ENCODE measurements at places on chromosomes 3 and 15.

DNA sequence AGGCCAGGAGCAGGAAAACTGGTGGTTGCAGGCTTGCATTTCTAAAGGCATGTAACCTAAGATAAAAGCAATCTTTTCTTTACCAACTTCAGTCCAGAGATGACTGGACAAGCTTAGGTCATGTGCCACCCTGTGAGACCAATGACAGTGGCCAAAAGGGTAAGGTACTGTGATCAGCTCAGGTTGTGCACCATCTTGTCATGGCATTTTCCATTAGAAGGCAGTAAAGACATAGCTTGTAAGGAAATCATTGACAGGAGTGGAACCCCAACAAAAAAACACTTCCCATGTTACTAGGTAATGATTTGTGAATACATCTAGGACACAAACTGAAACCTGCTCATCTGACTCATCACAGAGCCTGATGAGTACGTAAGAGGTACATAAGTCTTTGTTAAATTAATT is 35.2 kb downstream of the SSR3 start:
- DNase-seq, result no peak

DNA sequence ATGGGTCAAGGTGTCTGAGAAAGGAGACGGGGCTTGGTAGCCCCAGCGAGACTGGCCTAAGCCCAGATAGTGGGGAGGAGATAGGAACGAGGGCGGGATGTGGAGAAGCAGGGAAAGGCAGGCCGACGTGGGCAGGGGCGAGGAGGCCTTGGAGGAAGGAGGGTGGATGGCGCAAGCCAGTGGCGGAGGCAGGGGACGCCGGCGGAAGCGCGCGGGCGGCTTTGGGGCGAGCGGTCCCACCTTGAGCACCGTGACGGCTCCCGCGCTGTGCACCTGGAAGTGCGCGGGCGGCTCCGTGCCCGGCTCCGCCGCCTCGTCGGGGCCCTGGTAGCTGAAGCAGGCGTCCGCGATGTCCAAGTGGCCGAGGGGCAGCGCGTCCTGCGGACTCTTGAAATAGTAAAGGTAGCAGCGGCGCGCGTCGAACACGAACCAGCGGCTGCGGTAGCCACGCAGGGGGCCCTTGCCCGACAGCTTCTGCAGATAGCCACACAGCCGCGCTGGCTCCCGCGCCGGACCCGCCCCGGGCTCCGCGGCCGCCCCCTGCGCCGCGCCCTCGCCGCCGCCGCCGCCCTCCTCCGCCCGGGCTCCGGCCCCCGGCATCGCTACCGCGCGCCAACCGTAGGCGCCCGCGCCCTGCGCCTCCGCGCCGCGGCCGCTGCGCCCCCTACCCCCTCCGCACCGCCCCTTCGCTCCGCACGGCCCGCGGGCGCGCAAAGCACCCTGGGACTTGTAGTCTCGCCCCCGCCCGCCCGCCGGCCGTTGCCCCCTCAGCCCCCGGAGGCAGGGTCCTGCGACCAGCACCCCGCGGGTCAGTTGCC is at the start of gene TBC1D2B:
Gene TBC1D2B (minus strand): TSS at position 659 of the 818 bp plus-strand sequence. CDS start 59 bp downstream, at position 600.
- DNase-seq, result no peak

DNA sequence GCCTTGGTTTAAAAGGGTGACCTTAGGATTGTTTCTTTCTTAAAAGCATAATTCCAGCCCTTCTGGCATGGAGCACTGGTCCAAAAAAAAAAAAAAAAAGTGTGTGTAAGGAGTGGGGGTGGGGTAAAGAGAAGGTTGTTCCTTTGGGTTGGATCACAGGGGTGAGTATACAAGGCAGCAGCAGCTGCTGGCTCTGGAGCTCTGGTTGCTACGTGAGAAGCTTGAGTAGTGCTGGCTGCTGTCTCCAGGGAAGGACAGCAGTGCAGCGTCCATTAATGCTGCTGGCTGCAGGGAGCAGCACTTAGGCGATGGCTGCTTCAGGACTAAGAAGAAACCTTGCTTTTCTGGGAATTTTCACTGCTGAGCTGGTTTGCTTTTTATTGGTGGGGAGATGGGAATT is 2.3 kb downstream of the SETD5 start:
- DNase-seq, result peak; percentile 46

GRCh38 chr3:49903451-49904424 is at the start of gene MST1R:
TSS of gene MST1R (minus strand) at chr3:49903873. CDS start at chr3:49903609, 264 bp downstream.
- peak; percentile 85 for DNase-seq

- no peak for DNase-seq
These were observed 2.8 kb downstream of the CAV3 start for GRCh38 chr3:8736436-8736835.

DNA sequence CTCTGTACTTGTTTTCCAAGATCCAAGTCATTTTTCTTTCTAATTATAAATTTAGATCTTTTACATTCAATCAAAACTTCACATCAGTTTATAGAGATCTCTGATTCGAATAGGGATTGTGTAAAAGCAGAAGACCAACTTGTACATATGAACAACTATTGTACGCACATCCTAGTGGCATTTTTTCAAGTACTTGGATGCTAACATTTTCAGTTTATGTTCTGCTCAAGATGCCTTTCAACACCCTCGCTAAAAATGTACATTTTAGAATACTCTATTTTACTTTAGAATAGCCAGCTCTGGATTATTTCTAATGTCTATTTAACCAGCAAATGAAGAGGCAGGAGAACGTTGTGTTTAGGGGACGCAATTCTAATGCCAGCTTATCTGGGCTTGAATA is 340.7 kb downstream of the ROBO1 start:
- no peak for DNase-seq

- DNase-seq, result no peak
These were observed 6.1 kb upstream of the LTF start for GRCh38 chr3:46470831-46471230.

GRCh38 chr3:151383111-151383510 is 1.4 kb downstream of the P2RY12 start:
- DNase-seq, result no peak

DNA sequence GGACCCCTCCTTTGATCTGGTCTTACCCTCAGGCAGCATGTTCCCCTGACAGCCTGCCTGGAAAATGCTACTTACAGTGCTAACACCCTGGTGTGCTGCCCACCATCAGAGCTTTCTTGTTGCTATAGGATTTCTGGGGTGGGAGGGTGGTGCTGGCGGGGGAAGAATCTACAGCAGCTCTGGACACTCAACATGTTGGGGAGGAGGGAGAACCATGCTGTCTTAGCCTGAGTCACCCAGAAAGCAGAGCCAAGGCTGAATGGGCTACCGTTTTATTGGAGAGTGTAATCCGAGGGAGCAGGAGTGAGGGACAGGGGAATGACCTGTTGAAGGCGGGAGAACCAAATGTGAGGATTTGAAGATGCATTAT is 45.6 kb downstream of the MFSD1 start:
- no peak for DNase-seq

DNA sequence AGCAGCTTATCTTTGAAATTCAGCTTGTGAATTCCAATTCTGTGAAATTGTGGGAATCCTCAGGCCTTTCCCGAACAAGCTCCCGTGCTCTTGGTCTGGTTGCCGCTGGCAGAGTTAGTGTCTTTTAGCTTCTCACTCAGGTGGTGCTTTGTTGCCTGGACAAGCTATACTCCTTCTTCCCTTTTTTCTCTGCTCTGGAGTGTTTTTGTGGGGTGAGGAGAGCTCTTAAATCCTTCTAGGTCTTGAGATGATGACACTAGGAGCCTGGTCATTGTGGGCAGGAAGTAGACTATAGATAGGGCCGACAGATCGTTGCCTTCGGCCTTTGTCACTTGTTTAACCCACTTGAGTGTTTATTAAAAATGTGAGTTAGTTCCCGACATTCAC is 93.8 kb downstream of the SLCO3A1 start:
- DNase-seq, result no peak

GRCh38 chr3:157409516-157409915 is 27.1 kb upstream of the PTX3 start:
- no peak for DNase-seq

- peak; percentile 4 for DNase-seq
These were observed 120.9 kb upstream of the ZBED2 start for GRCh38 chr3:111715911-111716523.

DNA sequence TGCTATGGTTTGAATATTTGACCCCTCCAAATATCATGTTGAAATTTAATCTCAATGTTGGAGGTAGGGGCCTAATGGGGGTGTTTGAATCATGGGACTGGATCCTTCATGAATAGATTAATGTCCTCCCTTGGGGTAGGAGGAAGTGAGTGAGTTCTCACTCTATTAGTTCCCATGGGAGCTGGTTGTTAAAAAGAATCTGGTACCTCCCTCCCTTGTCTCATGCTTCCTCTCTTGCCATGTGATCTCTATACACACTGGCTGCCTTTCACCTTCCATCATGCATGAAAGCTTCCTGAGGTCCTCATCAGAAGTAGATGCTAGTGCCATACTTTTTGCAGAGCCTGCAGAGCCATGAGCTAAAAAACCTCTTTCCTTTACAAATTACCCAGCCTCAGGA is 177.7 kb upstream of the MCTP2 start:
- DNase-seq, result no peak

GRCh38 chr3:73765878-73766545 is 141.3 kb upstream of the PDZRN3 start:
- DNase-seq, result no peak

- DNase-seq, result no peak
These were observed 42.7 kb downstream of the HHLA2 start for GRCh38 chr3:108338901-108339545.

GRCh38 chr15:34259566-34259965 is 34.8 kb downstream of the EMC4 start:
- no peak for DNase-seq

DNA sequence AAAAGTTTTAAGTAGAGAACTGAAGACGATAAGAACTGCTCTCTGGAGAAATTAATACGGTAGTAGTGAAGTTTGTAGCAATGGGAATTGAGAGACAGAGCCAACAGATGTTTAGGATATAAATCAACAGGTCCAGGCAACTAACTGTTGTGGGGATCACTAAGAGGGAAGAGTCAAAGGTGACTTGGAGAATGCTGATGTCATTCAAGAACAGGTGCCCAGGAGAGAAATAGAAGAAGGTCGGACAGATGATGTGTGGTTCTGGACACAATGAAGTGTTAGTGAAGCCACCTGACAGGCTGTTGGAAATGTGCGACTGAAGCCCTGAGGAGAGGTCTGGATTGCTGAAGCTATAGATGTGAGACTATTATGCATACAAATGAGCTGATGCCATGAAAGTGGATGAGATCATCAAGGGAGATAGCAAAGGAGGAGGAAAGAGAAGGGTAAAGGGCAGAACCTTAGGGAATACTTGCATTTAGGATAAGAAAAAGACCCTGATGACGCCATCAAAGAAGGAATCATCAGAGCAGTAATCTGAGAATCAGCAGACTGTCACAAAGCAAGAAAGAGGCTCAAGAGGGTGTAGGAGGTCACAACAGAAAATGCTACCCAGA is 183.7 kb downstream of the FRMD5 start:
- no peak for DNase-seq

DNA sequence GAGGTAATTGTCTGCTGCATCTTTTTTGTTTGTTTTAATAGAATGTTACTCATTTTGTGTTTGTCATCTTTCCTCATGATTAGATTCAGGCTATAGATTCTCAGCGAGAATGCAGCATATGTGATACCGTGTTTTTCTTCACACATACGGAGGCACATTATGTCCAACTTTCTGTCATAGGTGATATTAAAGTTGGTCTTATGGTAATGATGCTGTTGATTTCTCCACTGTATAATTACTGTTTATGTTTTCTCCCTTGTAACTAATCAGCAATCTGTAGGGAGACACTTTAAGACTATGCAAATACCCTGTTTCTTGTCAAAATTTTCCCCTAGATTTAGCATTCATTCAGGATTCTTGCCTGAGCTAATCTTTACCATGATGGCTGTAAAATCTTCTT is 87.6 kb downstream of the CLDN1 start:
- DNase-seq, result no peak

GRCh38 chr3:30581067-30581585 is 25.3 kb upstream of the TGFBR2 start:
- no peak for DNase-seq

DNA sequence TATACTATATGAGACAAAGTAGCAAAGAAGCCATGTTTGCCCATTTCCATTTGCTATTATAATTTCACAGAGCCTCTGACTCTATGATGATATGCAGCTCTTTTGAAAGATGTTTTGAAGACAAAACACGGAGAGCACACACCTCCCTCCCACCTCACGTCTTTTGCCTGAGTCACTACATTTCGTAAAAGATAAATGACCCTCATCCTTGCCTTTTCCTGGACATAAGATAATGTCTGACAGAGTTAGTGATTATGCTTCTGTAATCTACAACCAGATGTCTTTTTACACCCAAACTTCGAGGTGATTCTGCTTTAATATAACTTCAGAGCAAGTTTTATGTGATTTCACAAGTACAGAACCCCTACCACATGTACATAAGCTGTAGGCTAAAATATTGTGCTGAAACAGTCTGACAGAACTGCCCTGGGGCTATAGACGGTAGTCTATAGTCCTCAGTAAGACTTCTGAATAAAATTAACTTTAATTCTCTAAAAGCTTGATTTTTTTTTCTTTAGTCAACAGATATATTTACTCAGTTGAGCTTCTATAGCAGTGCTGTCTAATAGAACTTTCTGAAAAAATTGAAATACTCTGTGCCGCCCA is 99.9 kb downstream of the CD200R1L start:
- DNase-seq, result peak; percentile 10

DNA sequence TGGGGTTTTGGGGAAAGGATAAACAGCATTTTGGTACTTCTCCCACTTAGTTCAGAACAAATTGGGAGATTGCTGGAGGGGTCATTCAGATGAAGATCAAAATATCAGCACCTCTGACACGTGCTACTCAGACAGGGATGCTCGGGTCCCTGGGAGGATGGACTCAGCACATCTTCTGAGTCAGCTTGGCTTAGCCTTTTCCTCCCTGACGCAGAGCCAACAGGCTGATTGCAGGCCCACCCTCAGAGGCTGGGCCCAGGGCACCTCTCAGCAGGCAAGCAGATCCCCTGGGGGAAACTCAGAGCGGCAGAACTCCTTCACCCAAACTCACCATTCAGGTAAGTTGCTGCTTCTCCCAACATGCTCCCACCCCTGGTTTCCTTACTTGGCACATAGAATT is 304.9 kb downstream of the TLE3 start:
- no peak for DNase-seq

DNA sequence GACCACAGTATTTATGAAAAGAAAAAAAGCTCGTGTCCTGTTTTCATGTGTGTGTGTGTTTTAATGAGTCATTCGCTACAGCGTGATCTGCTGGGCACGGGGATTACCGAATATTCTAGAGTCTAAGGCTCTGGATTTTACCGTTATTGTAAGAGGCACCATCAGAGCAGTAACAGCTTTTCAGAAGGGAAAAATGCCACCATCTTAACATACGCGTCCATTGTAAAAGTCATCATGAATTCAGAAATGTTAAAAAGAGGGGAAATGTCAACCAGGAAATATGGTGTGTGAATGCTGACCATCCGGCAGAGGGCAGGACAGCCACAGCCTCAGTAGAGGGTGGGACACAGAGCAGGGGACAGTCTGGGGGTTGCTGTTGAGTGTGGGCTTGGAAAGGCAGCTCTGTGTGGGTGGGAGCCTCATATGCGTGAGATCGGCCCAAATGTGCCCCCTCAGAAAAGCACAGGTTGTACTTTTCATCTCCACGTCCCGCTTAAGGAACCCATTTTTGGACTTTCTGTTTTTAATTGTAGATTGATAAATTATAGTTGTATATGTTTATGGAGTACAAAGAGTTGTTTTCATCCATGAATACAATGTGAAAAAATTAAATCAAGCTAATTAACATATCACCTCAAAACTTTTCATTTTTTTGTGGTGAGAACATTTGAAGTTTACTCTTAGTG is 69.6 kb downstream of the ASB7 start:
- peak; percentile 13 for DNase-seq

GRCh38 chr3:196081002-196081833 is 672 bp downstream of the TFRC start:
- DNase-seq, result peak; percentile 40

GRCh38 chr3:130509008-130509407 is 8.0 kb upstream of the COL6A6 start:
- no peak for DNase-seq

- DNase-seq, result no peak
These were observed 71.5 kb upstream of the PLXNA1 start for GRCh38 chr3:126911162-126912026.
